ENCODE measurements at places on chromosomes 6 and 20.

GRCh38 chr6:37685261-37685660, 12.4 kb downstream of the MDGA1 start:
- DNase-seq = no peak

DNA sequence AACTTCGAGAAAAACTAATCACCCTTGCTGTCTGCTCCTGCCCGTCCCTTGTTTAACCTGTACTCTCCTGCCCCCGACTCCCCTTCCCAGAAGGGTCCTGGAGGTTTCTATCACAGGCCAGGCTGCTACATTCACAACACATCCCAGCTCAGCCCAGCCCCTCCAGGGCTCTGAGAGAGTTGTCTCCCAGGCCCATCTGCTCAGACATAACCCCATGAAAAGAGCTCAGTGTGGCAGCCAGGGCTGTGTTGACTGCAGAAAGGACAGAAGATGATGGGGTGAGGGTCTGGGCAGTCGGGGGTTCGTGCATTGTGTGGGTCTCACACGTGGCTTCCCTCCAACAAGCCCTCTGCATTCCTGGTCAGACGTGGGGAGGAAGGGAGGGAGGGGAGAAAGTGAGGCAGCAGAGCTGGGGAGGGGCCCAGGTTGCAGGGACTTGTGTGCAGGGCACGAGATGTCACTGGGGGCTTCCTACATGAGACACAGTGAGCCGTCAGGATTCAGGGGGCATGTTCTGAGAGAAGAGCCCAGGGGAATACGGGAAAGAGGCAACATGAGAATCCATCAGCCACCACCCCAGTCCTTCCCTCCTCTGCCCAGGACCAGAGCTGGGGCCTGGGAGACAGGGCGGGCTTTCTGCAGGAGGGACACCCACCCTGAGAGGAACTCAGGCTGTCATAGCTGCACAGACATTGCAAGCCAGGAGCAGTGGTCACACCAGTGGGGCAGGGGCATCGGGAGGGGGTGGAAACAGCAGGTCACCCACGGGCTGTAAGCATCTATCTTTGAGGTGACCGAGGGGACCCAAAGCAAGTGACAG, 372.9 kb downstream of the PREX1 start:
- DNase-seq = no peak

GRCh38 chr20:17878069-17878911, 90.3 kb downstream of the SNX5 start:
- DNase-seq = no peak

DNA sequence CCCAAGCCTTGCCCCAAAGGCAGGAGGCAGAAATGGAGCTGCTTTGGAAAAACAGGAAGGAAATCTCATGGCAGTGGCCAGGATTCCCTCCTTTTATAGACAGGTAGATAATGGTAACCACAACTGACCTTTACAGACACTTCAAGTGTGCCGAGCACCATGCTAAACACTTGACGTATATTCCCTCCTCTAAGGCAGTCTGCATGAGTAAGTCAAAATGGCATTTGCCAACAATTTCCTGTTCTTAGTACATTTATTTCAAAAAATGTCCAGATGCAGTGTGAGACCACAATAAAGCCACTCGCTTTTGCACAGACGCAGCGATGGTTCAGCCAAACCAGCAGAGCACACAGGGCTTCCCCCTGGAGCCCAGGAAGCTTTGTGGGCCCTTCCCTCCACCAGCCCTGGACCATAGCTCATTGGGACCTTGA, 16.5 kb upstream of the GPR6 start:
- DNase-seq = no peak

DNA sequence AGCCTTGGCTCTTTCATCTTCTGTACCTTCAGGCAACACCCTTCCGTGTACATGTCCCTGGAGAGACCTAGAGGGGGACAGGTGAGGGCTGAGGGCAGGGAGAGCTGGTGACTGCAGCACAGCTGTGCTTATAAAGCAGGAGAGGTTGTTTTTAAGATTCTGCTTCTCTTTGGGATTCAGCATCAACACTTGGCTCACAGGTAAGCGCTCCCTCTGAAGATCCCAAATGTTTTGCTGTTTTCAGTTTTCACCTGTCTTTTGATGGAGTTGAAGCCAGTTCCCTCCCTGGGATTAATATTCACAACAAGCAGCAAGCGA, 19.4 kb upstream of the TRAF3IP2 start:
- no peak for DNase-seq

DNA sequence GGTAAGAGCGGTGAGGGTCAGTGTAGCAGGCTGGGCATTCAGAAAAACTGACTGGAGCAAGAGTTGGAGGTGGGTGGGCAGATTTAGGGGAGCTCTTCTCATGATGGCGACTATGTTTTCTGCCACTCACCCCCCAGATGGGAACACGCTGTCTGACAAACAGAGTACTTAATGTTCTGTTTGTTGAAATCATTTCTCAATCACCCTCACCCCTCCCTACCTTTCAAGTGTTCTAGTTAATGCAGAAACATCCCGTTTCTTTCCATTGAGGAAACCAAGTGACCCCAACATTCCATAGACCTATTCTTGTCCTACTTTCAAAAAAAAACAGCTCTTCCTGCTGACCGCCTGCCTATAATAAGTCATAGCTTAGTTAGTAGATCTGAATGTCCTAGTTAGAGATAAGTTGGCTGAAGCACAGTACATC, 132.5 kb upstream of the NEDD9 start:
- DNase-seq = no peak

DNA sequence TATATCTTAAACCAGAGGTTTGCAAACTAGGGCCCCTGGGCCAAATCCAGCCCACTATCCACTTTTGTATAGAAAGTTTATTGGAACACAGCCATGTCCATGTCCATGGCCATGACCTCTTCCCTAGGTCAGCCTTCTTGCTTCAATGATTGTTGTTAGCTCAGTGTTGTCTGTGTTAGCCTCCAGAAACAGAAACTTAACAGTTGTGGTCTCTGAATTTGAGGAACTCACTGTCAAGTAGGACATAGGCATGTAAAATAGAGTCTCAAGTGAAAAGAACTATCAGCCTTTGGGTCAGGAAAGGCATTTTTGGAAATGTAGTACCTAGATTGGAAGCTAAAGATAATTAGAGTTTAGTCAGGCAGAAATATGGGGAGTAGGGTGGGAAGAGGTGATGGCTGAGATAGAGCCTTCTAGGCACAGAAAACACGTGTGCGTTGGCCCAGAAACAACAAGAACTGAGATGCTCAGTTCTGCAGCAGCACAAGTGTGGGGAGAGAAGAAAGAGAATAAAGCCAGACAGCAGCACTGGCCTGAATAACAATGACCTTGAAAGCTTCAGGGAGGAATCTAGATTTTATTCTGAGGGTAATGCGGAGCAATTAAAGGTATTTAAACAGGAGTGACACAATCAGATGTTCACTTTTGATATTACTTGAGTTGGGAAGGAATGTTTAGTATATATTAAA, 87.0 kb upstream of the OLIG3 start:
- no peak for DNase-seq

Data from GM03348 (cell line).